Left lung (tissue), 14 donors: ENCODE measurements at places on chromosomes 12 and 14. TPM values are rescaled to one million over a fixed set of nuclear protein-coding genes. Genes with fewer than 3 reads are reported as not detected.
A peak's percentile ranks its signal among the peaks of the same experiment; 100 is the strongest.

The SERPINA5 gene
- 3.2 TPM for total RNA-seq

The REP15 gene
- total RNA-seq = 2.4 TPM

The CRIP2 gene
- 172 TPM for total RNA-seq

DNA sequence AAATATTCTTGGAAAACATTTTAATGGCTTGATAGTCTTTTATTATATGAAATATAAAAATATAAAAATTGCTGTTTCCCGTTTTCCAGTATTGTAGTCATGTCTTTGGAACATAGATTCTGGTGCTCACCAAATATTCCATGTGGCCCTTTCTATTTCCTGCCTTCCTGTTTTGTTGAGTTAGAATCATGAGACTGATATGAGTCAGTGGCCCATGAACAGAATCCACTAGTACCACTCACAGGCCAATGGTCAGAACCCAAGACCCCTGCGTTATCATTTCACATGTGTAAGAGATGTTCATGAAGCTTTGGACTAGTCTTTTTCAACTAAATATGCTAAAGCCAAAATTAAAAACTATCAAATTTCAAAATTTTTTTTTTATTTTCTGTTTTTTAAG, 56.9 kb downstream of the BICD1 start:
- no peak for DNase-seq
- H3K4me1 ChIP-seq = no peaks in the 10 kb centered on the region
- no peaks in the 10 kb centered on the region for H3K36me3 ChIP-seq
- H3K27me3 ChIP-seq = no peaks in the 10 kb centered on the region
- no peak overlapping the region for H3K4me3 ChIP-seq

DNA sequence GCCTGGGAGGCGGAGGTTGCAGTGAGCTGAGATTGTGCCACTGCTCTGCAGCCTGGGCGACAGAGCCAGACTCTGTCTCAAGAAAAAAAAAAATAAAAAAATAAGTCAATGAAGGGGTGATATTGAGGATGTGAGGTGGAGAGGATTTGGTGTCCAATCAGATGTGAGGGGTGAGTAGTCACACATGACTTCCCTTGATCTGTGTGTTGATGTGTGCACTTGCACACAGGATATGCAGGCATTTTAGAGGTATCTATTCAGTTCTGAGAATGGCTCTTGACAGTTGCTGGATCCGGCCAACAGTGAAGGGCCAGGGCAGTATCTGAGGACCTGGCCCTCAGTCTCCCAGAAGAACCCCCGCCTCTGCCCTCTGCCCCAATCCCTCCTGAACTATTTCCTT, 7.8 kb upstream of the SP7 start:
- H3K4me1 ChIP-seq = peaks cover 16% of the 10 kb centered on the region
- no peak for DNase-seq
- H3K27ac ChIP-seq = no peak overlapping the region
- H3K4me3 ChIP-seq = no peak overlapping the region
- H3K27me3 ChIP-seq = no peaks in the 10 kb centered on the region

DNA sequence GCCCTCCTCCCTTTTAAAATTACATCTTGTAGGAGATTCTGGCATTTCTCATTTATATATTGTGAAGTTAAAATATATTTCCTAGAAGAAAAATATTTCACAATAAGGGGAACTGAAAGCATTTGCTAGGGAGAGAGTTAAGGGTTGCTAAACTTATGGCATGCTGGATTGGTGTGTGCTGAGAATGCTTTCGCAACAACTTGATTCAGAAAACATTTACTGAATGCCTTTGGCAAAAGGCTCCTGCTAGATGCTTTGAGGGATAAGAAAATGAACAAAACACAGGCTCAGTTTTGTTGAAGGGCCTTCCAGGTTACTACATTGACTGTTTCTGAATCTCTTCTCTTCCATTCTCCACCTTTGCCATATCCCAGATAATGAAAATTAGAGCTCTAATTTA, 67.5 kb downstream of the DIP2B start:
- H3K27me3 ChIP-seq = no peaks in the 10 kb centered on the region
- peak overlapping the region; percentile 1 for H3K27ac ChIP-seq
- no peak overlapping the region for H3K4me3 ChIP-seq
- no peak for DNase-seq
- no peaks in the 10 kb centered on the region for H3K36me3 ChIP-seq

DNA sequence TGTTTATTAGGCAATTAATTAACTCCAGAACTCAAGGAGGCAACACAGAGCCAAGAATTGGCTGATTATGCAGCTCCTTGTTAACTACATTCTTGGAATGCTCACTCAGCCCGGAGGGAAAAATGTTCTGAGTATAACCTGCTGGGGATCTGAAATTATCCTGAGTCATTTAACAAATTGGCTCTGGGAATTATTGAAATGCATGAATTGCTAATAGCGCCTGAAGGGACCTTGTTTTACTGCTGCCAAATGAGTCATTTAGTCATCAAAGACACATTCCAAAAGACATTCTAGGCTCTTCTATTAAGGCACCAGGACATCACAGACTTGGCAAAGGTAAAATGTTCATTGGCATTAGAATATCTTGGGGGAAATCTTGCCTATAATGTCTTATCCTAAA, 13.0 kb downstream of the TMEM52B start:
- DNase-seq = no peak
- peaks cover 7% of the 10 kb centered on the region for H3K4me1 ChIP-seq
- H3K27ac ChIP-seq = no peak overlapping the region
- no peaks in the 10 kb centered on the region for H3K36me3 ChIP-seq
- no peak overlapping the region for H3K4me3 ChIP-seq
- H3K27me3 ChIP-seq = no peaks in the 10 kb centered on the region

DNA sequence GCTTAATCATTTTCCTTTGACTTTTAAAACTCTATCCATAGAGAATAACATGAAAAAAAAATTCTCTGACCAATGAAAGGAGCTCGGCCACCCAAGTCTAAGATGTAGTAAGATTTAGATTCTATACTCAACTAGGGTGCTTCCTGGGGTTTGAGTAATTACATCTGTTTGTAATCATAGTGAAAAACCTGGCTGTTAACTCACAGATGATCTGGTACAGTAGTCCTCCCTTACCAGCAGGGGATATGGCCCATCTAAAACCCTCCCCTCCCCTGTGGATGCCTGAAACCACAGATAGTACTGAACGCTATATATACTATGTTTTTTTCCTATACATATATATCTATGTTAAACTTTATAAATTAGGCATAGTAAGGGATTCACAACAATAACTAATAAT, 89.2 kb downstream of the DAAM1 start:
- H3K4me1 ChIP-seq = peaks cover 26% of the 10 kb centered on the region
- DNase-seq = no peak
- no peaks in the 10 kb centered on the region for H3K27me3 ChIP-seq
- H3K4me3 ChIP-seq = no peak overlapping the region
- no peak overlapping the region for H3K27ac ChIP-seq
- no peaks in the 10 kb centered on the region for H3K36me3 ChIP-seq
